ENCODE measurements at places on chromosomes 6 and 20.

- DNase-seq: no peak
Measured at GRCh38 chr6:125259354-125259736, 42.4 kb downstream of the HDDC2 start.

GRCh38 chr6:28523241-28523622 lies 2.4 kb upstream of the GPX5 start:
- no peak for DNase-seq

DNA sequence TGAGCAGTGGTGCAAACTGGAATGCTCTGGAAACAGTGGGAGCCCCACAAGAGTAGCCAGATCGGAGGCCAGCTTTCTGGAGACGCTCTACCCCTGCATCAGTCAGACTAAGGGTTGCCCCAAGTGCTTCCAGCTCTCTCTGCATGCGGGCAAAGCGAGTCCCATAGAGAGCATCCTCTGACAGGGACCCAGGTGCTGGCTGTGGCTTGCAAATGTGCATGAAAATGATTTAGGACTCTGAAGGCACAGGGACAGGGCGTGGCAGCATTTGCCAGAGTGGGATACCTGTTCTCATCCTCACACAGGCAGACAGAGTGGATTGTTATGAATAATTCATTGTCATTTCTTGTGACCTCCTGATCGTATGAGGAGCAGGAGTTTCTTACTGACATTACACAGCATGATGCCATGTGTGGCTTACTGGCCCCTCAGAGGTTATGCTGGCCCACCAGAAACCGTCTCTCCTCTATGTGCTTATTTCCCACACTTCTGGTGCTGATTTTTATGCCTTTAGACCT lies 10.3 kb downstream of the RIN2 start:
- DNase-seq: no peak

DNA sequence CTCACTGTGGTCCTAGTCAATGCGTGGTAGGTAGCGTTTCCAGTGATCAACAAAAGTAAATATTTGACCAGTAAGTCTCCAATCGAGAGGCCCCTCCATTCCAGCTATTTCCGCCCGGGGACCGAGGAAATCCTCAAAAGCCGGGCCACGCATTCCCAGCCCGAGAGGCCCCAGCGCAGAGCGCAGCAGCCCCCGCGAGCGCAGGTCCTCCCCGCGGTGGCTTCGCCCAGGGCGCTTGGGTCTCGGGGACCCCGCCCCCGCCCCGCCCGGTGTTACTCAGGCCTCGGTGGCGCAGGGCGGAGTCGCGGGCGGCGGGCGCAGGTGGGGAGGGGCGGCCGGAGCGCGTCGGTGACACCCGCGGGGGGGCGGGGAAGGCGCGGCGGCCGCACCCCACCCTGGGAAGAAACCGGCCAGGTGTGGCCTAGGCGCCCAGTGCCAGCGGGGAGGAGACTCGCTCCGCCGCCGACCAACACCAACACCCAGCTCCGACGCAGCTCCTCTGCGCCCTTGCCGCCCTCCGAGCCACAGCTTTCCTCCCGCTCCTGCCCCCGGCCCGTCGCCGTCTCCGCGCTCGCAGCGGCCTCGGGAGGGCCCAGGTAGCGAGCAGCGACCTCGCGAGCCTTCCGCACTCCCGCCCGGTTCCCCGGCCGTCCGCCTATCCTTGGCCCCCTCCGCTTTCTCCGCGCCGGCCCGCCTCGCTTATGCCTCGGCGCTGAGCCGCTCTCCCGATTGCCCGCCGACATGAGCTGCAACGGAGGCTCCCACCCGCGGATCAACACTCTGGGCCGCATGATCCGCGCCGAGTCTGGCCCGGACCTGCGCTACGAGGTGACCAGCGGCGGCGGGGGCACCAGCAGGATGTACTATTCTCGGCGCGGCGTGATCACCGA lies at the start of gene DSP:
DSP (plus strand) TSS at position 497 of the 890 bp plus-strand sequence; CDS start at position 742, 245 bp downstream.
- no peak for DNase-seq

- DNase-seq: no peak
Measured at GRCh38 chr20:59124296-59125029, 39.2 kb upstream of the ZNF831 start.

GRCh38 chr6:153568628-153569027 lies 437.5 kb upstream of the RGS17 start:
- DNase-seq: no peak

GRCh38 chr20:59820204-59821041 lies 113.0 kb downstream of the SYCP2 start:
- no peak for DNase-seq

DNA sequence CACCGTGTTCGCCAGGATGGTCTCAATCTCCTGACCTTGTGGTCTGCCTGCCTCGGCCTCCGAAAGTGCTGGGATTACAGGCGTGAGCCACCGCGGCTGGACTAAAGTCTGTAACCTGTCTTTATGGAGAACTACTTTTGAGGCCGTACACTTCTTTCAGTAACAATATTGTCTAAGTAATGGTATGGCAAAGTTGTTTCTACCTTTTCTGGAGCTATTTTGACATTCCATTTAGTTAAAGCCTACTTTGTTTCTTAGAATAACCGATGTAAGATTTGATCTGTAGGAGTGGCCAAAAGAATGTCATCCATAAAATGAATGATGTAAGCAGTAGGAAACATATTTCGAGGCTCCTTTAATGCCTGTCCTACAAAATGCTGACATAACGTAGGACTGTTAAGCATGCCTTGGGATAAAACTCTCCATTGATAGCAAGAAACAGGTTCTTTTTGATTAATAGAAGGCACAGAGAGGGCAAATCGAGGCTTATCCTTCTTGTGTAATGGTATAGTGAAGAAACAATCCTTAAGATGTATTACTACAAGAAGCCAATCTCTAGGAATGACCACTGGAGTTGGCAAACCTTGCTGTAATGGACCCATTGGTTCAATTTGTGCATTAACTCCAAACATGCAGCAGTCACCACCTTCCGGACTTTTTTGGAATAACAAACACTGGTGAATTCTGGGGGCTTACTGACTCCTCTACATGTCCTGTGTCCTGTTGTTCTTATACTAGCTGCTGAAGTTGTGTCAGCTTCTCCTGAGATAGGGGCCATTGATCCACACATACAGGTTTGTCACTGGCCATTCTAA lies 35.9 kb downstream of the HLA-DRA start:
- DNase-seq: no peak

DNA sequence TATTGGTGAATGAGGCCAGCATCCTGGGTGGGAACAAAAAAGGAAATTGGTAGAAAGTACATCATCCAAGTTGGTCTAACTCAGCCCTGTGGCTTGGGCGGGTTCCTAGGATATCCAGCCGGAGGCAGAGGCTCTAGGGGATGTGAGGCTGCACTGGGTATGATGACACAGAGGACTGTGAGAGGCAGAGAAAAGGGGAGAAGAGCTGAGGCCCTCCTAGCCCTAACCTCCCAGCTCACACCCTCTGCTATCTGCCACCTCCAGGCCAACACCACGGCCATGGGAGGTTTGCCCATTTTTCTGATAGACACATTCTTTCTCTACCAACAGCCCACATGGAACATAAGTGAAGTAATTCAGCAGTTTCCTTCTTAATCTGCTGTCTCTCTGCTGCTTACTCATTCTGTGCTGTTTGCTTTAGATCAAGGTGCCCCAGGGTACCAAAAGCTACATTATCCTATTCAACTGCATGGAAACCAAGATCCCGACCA lies 284.4 kb downstream of the ESR1 start:
- no peak for DNase-seq

GRCh38 chr20:3818155-3819151 lies 1.9 kb upstream of the AP5S1 start:
- no peak for DNase-seq

DNA sequence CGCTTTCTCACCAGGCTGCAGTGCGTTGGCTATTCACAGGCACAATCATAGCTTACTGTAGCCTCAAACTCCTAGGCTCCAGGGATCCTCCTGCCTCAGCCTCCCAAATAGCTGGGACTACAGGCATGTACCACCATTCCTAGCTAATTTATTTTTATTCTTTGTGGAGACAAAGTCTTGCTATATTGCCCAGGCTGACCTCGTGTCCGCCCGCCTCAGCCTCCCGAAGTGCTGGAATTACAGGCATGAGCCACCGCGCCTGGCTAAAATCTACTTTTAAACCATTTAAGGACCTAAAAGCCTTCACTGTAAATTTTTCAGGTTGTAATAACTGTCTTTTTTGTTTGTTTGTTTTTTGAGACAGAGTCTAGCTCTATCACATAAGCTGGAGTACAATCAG lies 15.2 kb downstream of the SAMHD1 start:
- DNase-seq: no peak

- no peak for DNase-seq
Measured at GRCh38 chr6:111628142-111628850, 22.6 kb upstream of the TRAF3IP2 start.
